ENCODE measurements at places on chromosomes 1 and 21.

GRCh38 chr1:200738949-200739651 is 407 bp downstream of the CAMSAP2 start:
- no peak for DNase-seq

DNA sequence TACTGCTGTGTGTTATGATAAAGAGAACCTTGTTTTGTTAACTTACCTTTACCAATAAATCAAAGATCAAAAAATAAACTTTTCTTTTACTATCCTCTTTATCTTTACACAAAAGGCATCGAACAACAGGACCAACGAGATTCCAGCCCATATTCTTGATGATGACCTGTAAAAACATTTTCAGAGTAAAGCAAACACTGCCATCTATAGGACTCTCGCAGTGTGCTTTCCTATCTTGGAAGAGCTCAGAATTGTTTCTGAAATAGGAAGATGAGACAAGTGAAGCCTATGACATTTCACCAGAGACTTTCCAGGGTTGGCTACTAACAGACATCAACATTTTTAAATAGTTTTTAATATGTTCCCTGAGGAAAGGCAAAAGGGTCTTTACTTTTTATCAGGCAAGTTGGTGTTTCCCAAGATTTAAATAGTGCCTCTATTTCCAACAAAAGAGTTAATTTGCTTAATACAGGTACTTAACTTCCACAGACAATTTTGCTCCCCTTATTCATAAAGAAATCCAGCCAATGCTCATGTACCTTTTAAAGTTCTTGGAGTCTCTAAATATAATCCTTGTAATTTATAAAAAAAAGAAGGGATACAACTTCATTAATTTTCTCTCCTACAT is 7.3 kb downstream of the GLMN start:
- no peak for DNase-seq

- no peak for DNase-seq
These were observed 405.1 kb upstream of the ADAMTS5 start for GRCh38 chr21:27371975-27372331.

DNA sequence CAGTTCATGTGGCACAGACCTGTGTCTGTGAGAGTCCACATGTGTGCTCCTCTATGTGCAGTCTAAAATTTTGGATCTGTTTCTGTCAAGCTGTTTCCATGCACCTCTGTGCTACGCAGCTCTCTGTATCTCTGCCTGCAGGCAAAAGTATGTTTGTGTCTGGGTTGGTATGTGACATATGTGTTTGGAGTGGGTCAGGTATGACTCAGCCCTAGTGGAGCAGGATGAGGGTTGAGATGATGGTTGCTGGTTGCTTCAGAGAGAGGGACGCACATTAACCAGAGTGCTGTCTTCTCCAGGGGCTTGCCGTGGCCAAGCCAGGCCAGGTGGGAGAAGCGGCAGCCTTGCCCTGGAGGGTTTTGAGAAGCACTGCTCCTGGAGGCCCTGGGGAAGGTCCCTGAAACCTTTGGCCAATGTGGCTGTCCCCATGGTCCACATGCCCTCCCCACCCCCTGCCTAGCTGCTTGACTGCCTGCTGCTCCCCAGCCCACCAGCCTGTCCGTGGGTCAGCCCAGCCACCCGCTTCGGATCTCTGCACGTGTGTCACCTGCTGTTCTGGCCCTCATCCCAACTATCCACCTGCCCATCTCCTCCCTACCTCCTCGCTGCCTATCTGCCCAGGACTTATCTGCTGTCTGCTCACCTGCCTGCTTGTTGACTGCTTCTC is 4.1 kb upstream of the EVA1B start:
- no peak for DNase-seq

DNA sequence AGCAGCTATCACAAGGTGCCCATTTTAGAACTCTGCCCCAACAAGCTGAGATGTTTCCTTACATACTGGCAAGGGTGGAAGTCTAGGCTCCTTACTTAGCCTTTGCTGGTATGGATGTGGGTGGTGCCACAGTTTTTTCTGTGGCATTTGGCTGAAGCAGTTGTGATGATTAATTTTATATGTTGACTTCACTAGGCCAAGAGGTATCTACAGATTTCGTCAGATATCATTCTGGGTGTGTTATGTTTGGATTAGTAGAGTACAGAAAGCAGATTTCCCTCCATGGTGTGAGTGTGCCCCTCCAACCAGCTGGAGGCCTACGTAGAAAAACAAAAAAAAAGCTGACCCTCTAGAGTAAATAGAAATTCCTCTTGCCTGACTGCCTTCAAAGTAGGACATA is 317.0 kb downstream of the BARHL2 start:
- DNase-seq, result no peak

GRCh38 chr1:67162954-67163353 is 3.3 kb upstream of the IL23R start:
- no peak for DNase-seq

GRCh38 chr1:5982276-5982675 is 9.9 kb downstream of the NPHP4 start:
- no peak for DNase-seq

DNA sequence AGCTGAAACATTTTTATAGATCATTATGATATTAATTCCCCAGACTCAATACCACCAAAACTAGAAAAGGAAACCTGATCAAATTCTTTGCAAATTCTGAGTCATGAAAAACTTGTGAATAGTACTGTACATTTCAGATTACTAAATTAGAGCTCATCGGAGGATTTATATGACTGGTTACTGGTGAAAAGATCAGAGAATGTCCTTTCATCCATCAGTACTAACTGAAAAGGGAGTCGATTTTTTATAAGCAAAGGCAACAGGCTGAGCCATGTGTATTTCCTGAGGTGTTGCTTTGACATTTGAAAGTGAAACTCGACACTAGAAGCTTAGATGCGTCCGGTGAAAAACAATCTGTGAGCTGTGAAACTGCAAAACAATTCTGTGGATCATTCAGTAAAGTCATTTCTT is 155.7 kb downstream of the TNFSF18 start:
- DNase-seq, result no peak

DNA sequence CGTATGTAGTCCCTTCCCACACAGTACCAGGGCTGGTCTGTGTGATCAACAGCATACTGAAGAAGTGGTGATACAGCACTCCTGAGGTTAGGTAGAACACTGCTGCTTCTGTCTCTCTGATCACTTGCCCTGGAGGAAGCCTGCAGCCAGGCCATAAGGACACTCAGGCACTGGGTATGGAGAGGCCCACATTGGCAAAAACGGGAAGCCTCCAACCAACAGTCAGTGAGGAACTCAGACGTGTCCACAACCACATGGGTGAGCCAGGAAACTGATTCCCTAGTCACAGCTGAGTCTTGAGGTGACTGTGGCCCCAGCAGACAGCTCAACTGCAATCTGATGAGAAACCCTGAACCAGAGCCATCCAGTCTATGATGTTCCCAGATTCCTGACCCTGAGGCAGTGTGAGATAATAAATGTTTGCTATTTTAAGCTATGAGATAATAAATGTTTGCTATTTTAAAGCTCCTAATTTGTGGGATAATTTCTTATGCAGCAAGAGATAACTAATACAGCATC is 62.5 kb downstream of the COQ8A start:
- DNase-seq, result no peak

DNA sequence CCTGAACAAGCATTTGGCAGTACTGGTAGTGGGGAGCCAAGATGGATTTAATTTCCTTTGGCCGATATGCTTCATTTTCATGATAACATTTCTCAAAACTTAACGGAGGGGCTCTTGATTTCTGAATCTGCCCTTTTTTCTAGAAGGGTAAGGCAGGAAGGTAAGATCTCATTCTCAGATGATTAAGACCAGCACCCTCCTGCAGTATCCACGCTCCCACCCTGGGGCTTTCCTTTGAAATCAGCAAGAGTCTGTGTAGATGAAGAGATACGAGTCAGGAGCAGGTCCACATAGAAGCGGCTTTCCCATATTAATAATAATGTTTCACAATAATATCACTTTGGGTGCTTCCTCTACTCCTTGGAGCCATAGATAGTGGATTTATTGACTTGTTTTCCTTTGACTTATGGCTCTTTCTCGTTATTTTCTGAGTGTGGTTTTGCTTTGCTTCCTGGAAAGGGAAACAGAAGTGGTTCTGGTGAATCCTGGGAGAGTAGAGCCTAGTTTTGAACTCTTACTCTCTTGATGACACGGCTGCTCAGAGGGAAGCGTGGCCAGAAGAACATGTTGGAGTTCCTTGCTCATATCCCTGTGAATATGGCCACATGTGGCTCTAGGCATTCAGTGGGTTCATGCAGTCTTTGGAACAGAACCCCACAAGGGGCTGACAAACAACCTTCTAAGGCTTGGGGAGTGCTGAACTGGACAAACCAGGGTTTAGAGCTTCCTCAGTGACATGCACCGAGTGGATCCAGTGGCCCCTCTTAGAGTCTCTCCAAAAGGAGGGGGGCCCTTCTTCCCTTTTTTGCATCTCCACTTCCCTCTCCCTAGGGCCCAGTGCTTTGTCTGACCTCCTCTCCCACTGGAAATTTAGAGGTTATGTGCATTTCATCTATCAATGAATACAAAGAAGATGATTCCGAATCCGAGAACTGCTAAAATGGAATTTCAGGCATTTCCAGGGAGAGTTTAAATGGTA is 195.7 kb downstream of the DYRK1A start:
- no peak for DNase-seq

GRCh38 chr1:78068681-78069283 is 23.0 kb downstream of the GIPC2 start:
- no peak for DNase-seq

- DNase-seq, result no peak
These were observed 182.4 kb downstream of the DISC1 start for GRCh38 chr1:231808990-231809389.

DNA sequence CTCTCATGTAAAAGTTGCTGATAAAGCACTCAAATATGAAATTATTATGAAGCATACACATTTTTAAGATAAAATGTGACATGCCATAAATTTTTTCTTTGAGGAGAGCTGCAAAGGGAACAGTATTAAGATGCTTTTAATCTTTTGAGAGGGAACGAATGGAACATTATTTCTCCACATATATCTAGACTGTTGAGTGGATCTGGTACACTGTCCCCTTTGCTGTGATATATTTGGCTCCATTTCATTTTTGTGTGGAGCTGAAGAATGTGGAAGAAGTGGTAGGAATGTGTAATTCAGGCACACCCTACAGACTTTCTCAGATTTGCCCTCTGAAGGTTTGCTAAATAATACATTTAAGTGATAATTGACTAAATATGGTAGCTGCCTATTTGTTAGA is 31.7 kb downstream of the PGM1 start:
- DNase-seq, result no peak

DNA sequence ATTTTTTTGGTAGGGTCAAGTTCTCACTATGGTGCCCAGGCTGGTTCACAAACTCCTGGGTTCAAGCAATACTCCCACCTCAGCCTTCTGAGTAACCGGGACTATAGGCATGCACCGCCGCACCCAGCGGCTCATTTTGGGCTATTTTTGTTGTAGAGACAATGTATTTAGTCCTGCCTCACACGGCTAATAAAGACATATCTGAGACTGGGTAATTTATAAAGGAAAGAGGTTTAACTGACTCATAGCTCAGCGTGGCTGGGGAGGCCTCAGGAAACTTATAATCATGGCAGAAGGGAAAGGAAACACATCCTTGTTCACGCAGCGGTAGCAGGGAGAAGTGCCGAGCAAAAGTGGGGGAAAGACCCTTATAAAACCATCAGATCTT is 4.2 kb downstream of the CELA2A start:
- no peak for DNase-seq

DNA sequence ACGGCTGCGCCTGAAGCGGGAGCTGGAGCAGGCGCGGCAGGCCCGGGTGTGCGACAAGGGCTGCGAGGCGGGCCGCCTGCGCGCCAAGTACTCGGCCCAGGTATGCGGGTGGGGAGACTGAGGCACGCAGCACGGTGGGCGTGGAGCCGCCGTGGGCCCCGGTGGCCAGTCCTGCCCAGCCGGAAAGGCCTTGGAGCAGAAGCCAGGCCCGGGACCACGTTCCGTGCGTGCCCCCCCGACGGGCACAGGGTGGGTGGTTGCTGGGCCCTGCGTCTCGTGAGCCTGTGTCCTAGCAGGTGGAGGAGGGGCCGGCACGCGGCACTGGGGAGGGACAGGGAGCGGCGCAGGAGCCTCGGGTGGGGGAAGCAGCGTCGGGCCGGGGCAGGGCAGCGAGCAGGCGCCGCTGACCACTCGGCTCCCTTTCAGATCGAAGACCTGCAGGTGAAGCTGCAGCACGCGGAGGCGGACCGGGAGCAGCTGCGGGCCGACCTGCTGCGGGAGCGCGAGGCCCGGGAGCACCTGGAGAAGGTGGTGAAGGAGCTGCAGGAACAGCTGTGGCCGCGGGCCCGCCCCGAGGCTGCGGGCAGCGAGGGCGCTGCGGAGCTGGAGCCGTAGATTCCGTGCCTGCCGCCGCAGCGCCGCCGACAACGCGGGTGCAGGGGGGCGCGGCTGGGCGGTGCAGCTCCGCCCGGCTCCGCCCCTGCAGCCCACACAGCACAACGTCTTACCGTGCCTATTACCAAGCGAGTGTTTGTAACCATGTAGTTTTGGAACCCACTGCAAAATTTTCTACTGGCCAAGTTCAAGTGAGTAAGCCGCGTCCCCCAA is 78.2 kb downstream of the SKI start:
- DNase-seq, result no peak

GRCh38 chr1:214220891-214221290 is 60.1 kb upstream of the SMYD2 start:
- no peak for DNase-seq

- DNase-seq, result no peak
These were observed 392.4 kb downstream of the RPS6KC1 start for GRCh38 chr1:213443415-213443814.

DNA sequence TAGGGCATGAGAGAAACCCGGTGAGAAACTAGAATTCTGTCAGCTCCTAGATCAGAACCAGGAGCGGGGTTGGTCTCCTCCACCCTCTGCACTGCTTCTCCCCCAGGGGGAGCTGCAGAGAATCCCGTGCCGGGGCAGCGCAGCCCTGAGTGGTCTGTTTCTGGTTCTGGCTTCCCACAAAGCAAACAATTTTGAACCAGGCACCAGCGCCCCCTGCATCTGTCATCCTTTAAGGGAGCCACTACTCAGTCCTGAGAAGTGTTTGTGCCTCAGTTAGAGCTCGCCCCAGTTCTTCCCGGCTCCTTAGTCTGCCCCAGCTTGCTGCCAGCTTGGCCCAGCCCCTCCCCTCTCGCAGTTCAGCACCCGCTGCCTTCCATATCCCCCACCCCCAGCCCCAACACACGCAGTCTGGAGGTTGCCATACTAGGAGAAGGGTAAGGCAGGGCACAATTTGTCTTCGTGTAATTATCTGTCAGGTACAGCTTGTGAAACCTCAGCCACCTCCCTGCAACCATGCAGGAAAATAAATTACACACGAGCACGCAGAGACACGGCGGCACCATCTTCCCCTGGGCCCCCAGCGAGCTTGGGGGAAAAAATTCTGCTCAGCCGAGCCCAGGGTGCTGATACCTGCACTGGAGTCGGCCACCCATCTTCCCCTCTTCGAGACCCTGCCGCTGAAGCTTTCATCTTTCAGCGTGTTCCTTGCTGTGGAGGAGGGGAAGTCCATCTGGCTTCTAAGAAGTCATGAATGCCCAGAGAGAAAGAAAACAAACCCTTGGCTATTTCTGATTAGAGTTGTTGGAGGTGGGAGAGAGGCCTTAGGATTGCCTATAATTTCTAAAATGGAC is 62.6 kb upstream of the CD1D start:
- DNase-seq, result no peak

DNA sequence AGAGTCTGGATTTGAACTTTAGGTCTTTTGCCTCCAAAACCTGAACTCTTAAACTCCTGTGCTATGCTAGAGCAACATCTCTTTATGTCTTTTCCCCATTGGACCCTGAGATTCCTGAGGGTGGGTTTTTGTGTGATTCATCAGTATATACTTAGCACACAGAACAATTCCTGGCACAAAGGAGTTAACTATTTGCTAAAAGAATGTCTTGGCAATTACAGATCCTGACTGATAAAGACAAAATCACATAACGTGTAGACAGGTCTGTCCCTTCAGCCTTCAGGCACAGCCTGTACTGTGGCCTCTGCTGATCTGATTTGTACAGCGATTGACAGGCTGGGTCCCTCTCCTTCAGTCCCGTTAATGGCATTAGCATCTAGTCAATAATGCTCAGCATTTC is 162.4 kb upstream of the BEND5 start:
- DNase-seq, result no peak
